Epithelial cell of esophagus (primary cell): ENCODE measurements at places on chromosomes 7 and 10.

DNA sequence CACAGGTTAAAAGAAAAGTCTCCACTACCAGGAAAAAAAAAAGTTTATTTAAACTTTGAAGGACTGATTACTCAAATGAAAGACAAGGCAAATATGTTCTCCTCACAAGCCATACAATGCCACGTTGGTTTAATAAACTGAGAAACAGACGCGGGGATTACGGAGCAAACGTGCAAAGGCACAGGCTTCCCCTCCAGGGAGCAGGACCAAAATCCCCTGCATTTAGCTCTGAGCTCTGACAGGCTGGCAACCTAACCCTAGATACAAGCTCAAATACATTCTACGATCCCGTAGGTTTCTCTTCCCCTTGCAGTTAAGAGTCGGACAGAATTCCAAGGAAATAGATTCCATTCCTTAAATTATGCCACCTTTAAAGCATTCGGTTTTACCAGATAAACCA is 7.7 kb upstream of the GRB10 start:
- DNase-seq: no peak

DNA sequence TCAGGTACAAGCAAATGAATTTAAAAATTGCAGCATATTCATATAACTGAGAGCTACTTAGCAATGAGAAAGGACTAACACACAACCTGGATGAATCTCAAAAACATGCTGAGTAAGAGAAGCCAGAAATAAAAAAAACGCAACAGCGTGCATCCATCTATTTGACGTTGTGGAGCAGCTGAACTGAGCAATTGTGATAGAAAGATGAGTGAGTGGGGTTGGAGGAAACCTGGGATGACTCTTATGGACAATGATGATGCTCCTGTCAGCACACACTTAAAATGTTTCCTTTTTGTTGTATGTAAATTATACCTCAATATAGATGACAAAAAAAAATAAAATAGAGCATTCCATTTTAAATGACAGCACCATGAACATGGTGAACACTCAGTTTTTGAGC is 36.0 kb upstream of the AKR1E2 start:
- DNase-seq: no peak

- DNase-seq: no peak
These were observed 27.3 kb downstream of the TBATA start for GRCh38 chr10:70757856-70758255.

- no peak for DNase-seq
These were observed 84.9 kb upstream of the RHOBTB1 start for GRCh38 chr10:61028861-61029361.

GRCh38 chr10:89600041-89600440 is 45.0 kb downstream of the PANK1 start:
- no peak for DNase-seq

DNA sequence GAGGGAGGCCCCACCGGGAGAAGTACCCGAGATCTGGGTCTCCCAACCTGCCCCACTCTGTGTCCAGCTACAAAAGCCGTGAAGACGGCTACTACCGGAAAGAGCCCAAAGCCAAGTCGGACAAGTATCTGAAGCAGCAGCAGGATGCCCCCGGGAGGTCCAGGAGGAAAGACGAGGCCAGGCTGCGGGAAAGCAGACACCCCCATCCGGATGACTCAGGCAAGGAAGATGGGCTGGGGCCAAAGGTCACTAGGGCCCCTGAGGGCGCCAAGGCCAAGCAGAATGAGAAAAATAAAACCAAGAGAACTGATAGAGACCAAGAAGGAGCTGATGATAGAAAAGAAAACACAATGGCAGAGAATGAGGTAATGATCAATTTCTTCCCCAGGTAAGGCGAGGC is 59.1 kb upstream of the PDCD4 start:
- DNase-seq: no peak

GRCh38 chr7:104241538-104242209 is 33.9 kb upstream of the ORC5 start:
- no peak for DNase-seq

DNA sequence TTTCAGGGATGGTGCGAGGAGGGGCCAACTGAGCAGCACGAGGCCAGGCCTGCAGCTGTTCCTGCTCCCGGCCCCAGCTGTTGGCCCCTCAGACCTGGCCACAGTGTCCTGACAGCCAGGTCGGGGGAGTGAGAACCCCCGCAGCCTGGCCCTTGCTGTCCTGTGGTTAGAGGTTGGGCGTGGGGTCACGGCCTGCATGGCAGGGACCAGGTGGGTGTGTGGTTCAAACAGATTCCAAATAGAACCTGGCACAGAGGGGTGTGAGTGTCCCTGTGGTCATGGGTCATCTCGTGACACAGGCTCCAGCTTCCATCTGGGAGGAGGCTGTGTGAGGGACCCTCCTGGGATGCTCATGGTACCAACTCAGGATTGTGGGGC is 10.3 kb downstream of the NPTX2 start:
- DNase-seq: no peak

DNA sequence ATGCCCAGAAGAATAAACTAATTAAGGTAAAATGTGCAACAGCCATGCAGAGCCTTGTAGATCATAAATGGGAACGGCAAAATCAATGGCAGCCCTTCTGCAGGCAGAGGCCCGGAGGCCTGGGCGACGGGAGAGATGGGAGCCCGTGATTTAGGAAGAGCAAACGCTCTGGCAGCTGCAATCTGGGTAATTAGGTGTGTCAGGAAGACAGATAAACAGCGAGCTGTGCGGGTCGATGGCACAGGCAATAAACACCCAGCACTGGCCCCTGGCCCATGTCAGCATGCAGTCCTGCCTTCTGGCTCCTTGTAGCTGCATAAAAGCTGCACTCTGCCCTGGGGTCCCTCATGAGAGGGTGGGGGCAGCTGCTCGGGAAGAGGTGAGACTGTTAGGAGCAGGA is 78.0 kb downstream of the GOLGA7B start:
- DNase-seq: no peak

GRCh38 chr10:83346266-83346910 is 792.9 kb upstream of the GHITM start:
- DNase-seq: peak; percentile 51

DNA sequence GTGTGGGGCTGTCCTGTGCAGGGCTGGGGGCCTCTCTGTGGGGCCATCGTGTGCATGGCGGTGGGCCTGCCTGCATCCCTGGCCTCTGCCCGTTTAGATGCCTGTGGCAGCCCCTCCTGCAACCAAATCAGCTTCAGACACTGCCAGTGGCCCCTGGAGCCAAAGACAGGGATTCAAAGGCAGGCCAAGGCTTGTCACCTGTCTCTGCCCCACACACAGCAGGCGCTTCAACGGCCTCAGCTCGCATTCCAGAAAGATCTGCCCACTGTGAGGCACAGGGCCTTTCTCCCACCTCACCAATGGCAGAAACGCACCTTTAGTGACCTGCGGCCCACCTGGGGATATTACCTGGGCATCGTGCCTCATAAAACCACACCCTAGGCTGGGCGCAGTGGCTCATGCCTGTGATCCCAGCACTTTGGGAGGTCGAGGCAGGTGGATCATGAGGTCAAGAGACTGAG is 46.0 kb downstream of the INSIG1 start:
- DNase-seq: no peak
